ENCODE measurements at places on chromosomes 13 and 19.

DNA sequence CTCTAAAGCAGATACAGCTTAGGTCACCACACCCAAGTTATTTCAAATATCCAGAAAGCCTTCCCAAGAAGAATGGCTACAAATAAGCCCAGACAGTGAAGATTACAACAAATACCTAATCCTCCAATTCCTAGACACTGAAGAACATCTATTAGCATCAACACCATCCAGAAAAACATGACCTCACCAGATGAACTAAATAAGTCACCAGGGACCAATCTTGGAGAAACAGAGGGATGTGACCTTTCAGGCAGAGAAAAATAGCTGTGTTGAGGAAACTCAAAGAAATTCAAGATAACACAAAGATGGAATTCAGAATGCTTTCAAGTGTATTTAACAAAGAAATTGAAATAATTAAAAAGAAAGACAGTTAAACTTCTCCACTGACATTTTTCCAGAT lies 15.0 kb upstream of the CLC start:
- no peak for DNase-seq

GRCh38 chr19:41376998-41377365 lies 649 bp downstream of the TMEM91 start:
- DNase-seq: peak; percentile 60

DNA sequence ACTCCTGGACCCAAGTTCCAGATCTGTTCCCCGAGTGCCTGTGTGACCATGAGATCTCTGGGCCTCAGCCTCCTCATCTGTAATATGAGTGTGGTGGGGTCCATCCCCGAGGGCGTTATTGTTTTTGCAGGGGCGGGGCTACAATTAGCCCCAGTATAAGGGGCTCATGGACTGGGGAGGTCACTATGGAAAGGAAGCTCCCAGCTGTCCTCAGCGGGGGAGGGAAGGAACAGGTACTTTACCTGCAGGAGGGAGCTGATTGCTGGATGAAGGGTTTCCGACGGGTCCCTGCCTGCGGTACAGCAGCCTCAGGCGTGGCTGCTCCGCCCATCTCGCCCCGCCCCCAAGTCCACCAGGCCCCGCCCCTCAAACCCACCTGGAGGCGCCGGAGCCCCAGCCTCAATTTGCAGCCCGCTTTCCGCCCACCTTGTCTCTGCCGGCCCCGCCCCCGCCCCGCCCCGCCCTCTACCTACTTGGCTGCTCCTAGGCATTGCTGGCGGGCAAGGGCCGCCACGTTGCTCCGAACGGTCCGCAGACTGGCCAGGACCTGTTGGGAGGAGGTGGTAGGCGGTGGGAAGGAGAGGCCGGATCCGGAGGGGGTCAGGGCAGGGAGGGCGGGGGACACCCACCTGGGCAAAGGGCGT lies 5.5 kb downstream of the PDE4C start:
- no peak for DNase-seq

DNA sequence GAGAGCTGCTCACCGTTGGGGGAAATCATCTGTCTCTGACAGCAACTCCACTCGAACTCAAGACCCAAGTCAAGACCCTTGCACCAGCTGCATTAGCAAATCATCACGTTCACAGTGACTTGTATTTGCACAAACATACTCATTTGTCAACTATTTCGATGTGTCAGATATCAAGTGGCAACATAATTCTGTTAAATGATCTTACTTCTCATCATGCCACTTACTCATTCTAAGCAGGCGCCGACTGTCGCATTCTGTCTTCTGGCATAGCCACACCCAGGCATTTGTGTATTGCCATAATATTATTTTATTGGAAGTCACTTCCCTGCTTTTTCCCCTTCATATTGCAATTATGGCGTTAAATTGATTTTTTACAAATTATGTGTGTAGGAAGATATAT lies 23.0 kb upstream of the ATP1A3 start:
- no peak for DNase-seq

DNA sequence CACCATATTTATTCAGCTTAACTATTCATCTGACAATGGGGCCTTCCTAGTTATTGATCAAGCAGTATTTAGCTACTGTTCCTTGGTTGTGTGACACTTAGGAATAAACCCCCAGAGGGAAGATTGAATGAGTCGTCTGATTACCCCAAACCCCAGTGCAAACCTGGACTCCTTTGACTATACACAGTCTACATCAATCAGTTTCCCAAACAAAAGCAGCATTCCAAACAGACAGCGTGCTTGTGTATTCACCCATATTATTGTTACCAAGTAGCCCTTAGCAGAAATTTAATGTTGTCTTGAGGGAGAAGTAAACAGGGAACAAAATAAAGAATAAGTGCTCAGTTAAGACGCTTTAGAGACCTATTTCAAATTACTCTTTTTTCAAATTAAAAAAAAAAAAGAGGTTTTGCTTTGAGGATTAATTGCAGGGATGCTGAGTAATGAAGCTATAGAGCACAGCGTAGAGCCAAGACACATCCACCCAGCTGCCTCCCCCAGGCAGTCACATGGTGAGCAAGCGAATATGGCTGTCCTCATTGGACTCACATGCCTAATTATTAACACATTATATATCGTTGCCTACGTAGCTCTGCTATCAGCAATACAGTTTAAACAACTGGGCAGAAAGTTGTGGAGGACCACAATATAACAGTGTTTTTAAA lies 14.7 kb upstream of the B3GLCT start:
- no peak for DNase-seq

DNA sequence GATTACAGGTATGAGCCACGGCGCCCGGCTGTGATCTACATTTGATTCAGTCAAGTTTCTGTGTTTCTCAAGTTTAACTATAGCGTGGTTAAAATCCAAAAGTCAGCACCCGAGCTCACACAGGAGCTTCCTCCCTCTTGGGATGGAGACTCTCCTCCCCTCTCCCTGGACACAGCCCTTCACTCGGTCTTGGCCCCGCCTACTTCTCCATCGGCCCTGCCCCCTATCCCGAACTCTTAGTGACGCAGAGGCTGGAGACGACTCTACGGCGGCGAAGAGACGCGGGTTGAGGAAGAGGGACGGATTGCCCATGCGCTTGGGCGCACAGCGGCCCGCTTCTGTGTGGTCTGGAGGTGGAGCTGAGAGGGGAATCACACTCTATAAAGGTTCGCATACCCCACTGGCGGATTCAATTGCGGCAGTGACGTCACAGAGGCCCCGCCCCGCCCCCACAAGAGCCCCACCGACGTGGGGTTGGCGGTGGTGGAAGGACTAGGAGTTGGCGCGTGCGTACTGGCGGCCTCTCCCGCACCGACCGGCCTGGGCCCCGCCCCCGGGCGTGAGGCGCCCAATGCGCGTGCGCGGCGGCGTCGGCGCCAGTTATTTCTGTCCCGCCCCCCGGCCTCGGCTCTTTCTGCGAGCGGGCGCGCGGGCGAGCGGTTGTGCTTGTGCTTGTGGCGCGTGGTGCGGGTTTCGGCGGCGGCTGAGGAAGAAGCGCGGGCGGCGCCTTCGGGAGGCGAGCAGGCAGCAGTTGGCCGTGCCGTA lies at the start of gene TRIM28:
TRIM28 (plus strand) TSS at position 239 of the 765 bp plus-strand sequence. CDS start 694 bp downstream, outside the sequence.
- DNase-seq: peak; percentile 100

DNA sequence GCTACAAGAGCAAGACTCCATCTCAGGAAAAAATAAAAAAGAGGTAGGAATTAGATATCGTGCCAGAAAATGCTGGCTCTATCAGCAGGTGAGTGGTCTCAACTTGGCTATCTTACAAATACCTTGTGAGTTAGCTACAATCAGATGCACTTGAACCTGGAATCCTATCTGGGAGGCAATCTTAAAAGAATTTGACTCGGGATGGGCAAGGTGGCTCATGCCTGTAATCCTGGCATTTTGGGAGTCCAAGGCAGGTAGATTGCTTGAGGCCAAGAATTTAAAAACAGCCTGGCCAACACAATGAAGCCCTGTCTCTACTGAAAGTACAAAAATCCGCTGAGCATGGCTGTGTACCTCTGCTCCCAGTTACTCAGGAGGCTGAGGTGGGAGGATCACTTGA lies 29.4 kb downstream of the NLRP2 start:
- no peak for DNase-seq

- no peak for DNase-seq
Measured at GRCh38 chr19:23810496-23810895, 51.8 kb upstream of the ZNF681 start.

- no peak for DNase-seq
Measured at GRCh38 chr13:43058318-43058674, 34.9 kb downstream of the DNAJC15 start.

DNA sequence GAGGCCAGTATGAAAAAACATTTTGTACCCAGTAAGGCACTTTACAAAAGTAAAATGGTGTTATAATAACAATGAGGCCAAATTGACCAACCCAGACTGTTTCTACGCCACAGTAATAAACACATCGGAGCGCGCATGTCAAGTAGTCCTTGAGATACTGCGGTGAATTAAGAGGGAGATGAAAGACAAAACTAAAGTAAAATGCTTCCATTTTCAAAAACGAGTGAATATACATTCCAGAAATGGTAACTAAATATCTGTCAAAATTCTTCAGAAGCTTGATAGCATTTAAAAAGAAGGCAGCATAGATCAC lies 19.0 kb downstream of the N4BP2L1 start:
- no peak for DNase-seq

GRCh38 chr13:101529422-101529821 lies 76.9 kb downstream of the ITGBL1 start:
- DNase-seq: no peak

DNA sequence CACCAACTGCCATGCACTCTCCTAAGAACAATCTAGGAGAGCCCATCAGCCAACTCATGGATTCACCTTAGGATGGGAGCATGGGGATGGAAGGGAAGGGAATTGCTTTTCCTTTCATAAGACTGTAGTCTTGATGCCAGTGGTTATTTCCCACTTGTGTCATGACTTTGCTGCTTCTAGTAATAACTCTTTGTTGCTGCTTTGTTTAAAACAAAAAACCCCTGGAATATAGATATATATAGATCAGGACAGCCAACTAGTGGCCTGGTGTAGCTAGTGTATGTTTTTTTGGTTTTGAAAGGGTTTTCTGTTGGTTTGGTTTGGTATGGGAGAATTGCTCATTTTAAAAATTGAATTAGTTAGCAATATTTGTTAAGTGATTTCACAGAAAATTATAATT lies 39.3 kb upstream of the KCTD4 start:
- DNase-seq: no peak

DNA sequence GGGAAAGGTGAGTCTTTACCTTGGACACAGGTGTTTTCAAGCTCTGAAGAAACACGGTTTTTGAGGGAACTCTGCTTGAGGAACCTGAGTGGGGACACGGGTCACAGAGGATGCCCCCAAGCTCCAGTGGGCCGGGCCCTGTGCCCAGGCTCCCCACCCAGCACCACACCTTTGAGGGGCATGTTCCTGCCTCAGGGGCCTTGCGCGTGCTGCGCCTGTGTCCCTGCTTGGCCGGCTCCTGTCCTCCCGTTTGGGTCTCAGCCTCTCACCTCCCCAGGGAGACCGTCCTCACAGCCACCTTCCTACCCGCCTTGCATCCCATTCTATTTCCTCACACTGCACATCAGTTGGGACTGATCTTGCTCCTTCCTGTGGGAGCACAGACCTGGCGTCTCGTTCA lies 21.1 kb downstream of the PIP5K1C start:
- DNase-seq: no peak

- DNase-seq: no peak
Measured at GRCh38 chr19:29988351-29988750, 46.3 kb downstream of the URI1 start.

DNA sequence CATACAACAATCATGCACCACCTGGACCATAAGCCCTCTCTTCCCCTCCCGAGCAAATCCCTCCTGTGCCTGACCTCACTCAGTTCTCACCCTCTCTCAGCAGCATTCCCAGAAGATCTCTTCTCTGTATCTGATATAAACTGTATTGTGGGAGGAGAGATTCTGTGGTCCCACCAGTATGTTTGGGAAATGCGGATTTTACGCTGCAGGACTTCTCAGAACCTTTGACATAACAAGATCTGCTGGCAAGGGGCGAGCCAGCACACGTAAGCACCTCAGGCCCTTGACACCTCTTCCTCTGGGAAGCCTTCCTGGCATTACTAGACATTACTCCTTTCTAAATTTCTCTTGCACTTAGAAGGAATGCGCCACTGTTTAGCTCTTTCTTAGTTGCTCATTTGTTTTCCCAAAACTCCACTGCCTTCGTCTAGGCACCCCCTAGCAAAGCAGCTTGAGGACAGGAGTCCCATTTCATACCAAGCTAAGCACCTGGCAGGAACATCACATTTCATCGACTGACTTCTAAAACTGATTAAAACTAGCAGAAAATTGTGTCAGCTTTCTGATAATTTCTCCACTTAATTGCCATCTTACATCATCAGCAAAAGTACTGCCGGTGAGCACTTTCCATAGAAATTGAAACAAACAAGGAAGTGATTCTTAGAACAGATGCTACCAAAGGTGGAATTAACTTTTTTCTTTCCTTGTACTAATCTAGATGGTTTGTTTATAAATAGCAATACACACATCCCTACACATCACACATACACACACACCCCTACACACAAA lies 63.2 kb downstream of the CCDC70 start:
- no peak for DNase-seq

GRCh38 chr13:110914331-110915056 lies 375 bp downstream of the ANKRD10 start:
- DNase-seq: peak; percentile 91

- no peak for DNase-seq
Measured at GRCh38 chr13:61084988-61085387, 330.7 kb downstream of the PCDH20 start.

DNA sequence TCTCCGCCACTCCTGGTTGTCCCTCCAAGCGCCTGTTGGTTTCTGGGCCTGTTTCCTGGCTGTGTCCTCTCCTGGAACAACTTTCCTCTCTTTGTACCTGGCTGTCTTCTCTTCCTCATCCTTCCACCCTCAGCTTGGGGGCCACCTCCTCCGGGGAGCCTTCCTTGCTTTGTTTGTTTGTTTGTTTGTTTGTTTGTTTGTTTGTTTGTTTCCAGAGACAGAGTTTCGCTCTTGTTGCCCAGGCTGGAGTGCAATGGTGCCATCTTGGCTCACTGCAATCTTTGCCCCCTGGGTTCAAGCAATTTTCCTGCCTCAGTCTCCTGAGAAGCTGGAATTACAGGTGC lies 6.6 kb upstream of the TCF3 start:
- DNase-seq: no peak

GRCh38 chr13:33454844-33455705 lies 169.5 kb upstream of the STARD13 start:
- DNase-seq: no peak

GRCh38 chr13:25249001-25249543 lies 38.2 kb downstream of the MTMR6 start:
- no peak for DNase-seq

DNA sequence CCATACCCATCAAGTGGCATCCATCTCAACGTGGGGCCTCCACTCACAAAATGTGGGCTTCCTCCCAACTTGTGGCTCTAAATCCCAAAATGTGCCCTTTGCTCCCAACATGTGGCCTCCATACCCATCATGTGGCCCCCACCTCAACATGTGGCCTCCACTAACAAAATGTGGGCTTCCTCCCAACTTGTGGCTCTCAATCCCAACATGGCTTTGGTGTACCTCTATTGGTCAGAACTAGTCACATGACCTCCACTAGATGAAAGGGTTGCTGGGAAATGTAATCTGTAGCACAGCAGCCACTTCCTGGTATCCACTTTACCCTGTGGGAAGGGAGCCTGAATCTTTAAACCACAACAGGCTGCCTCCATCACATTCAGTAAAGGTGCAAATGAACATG lies 10.1 kb upstream of the ACER1 start:
- DNase-seq: no peak
